Kidney epithelial cell (primary cell): ENCODE measurements at places on chromosomes 2 and 18.

- no peak for DNase-seq
Observed at GRCh38 chr2:207215308-207215707, 49.6 kb upstream of the KLF7 start.

GRCh38 chr2:9548506-9548905, 7.1 kb downstream of the ADAM17 start:
- no peak for DNase-seq

GRCh38 chr2:147588191-147588590, 256.6 kb upstream of the ACVR2A start:
- DNase-seq, result peak; percentile 5

DNA sequence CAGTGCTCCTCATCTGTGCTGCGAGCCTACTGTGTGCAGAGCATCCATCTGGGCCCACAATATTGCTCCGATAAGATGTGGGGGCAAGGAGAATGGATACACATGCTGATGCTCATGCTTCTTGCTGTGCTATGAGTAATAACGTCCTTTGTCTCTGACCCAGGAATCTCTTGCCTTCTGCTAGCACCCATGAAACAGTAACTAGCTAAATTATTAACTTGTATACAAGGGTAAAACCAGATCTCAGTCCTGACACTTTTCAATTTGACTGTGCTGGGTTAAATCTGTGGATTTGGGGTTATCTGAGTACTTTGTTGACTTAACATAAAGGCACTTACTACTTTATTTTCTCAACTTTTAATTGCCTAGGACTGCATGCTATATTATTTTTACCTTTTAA, 357.6 kb downstream of the SLC4A3 start:
- no peak for DNase-seq

GRCh38 chr2:78768016-78768415, 257.5 kb upstream of the REG3G start:
- no peak for DNase-seq
